GDM1 (cell line): ENCODE measurements at places on chromosomes 6 and 20.

DNA sequence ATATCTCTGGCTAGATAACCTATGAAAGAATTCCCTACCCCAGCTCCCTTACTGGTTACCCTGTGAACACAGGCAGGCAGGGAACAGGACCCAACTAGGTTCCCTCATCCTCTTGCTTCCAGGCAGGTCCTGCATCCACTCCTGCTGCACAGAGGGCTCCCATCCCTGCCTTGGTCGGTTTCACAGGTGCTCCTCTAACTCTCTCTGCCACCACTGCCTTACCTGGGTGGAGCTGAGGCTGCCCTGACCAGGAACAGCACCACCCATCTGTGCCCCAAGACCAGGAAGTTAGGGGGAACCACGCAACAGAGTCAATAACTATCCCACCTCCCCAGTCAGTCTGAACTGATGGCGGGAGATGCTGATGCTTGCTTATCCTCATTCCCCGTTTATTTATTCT lies 37.0 kb upstream of the HLA-A start:
- DNase-seq: no peak

DNA sequence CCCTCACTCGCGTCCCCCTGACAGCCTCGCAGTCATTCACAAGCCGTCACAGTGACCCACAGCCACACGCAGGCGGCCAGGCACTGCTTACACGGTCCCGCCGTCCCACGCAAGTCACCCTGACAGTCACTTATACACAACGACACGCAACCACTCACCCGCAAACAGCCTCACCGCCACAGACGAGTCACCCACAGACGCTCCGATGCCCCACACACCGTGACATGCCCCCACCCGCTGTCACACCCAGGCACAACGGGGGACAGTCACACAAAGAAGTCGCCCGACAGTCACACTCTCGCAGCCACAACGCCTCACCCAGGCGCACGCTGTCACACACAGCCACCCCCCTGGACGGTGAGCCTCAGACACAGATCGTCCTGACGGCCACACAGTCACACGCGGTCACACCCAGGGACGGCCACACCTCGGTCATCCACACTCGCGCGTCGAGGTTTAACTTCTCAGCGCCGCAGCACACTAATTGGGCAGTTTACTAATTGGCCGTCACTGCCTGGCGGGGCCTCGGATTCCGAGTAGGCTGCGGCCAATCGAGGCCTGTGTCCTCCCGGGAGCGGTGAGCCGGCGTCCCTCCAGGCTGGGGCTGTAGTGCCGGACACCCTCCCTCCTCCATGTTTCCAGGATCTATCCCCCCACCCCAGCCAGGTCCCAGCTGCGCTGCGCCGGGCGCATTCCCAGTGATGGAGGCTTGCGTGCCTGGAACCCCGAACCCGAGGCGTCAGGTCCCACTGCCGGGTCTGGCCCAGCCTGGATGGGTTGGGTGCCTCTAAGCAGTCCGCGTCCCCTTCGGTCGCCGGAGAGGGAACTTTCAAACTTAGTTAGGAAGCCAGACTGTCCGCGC lies 790 bp downstream of the TOX2 start:
- DNase-seq: no peak

DNA sequence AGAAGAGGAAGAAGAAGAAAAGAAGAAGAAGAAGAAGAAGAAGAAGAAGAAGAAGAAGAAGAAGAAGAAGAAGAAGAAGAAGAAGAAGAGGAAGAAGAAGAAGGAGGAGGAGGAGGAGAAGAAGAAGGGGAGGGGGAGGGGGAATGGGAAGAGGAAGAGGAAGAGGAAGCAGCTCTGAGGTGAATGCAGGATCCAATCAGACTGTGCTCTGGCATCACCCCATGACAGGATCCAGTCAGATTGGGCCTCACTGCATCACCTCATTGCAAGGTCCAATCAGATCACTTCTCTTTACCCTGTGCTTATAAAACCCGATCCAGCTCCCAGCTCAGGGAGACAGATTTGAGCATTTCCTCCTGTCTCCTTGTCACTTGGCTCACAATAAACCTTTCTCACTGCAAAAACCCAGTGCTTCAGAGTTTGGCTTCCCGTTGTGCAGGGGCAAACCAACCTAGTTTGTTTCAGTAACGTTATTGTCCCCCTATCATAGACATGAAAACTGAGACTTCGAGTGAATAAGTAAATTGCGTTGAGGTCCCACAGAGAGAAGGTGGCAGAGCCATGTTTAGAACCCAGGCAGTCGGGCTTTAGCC lies 28.6 kb upstream of the YWHAB start:
- no peak for DNase-seq

- no peak for DNase-seq
Observed at GRCh38 chr6:7841781-7842468, 68.7 kb downstream of the TXNDC5 start.
